HFFc6 (cell line): ENCODE measurements at places on chromosomes 2 and 18.
A peak's percentile ranks its signal among the peaks of the same experiment; 100 is the strongest.

DNA sequence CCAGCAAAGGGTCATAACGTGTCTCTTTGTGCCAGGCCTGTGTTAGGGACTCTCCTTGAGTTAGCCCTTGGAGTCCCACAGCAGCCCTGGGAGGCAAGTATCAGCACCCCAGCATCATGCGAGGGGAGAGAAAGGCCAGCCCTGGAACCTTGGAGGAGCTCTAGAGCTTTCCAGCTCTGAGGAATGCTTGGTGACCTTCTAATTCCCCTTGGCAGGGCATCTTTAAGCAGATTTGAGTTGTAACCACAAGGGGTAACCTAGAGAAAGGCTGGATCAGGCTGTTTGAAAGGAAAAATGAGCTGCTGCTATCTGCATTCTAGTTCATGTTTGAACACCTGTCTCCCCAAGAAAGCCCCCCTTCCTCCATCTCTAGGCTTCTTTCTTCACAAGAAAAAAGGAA, 23.8 kb upstream of the ODC1 start:
- no peak for DNase-seq

DNA sequence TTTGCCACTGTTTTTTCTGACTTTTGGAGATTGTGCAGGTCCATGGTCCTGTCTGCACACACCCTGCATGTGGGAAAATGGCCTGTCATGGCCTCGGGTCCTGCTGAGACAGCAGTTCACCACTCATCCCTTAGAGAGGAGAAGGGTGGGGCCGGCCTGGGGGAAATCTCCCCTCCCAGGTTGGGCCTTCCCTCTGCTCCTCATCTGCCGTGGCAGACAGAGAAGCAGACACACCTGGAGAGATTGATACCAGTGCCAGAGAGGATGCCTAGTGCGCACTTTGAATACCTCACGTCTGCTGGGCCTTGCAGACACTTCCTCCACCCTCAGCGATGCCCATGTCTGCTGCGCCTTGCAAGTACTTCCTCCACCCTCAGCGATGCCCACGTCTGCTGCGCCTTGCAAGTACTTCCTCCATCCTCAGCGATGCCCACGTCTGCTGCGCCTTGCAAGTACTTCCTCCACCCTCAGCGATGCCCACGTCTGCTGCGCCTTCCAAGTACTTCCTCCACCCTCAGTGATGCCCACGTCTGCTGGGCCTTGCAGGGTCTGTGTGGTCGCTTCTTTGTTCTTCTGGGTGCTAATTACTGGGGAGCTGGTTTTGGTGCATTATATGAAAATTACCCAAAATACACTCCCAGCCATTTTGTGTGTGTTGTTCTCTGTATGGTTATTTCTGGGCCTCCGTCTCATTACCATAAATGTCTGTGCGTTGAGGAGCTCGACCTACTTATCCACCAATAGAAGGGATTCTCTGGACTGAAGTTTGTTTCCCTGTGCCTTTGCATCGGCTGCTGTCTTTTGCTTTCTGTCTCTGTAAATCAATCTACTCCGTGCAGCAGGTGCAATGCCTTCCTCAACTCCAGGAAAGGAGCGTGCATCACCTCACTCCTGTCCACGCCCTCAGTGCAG, 186.9 kb upstream of the PXDN start:
- no peak for DNase-seq

DNA sequence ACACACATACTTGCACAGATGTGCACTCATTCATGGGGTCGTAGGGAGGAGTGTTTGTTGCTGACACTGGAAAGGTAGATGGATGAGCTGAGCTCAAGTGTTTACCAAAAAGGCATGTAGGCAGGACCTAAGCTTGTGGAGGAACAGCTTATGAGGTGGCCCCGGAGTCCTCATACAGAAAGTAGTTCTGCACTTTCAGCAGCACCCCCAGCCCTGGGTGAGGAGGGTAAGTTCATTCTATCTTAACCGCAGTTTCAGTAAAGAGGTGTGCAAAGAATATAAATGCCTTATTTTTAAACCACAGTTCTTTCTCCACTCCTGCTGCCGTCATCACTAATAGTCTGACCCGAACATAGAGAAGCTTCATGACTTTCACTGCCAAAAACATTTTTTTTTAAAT, 31.7 kb upstream of the RNF152 start:
- DNase-seq = no peak

DNA sequence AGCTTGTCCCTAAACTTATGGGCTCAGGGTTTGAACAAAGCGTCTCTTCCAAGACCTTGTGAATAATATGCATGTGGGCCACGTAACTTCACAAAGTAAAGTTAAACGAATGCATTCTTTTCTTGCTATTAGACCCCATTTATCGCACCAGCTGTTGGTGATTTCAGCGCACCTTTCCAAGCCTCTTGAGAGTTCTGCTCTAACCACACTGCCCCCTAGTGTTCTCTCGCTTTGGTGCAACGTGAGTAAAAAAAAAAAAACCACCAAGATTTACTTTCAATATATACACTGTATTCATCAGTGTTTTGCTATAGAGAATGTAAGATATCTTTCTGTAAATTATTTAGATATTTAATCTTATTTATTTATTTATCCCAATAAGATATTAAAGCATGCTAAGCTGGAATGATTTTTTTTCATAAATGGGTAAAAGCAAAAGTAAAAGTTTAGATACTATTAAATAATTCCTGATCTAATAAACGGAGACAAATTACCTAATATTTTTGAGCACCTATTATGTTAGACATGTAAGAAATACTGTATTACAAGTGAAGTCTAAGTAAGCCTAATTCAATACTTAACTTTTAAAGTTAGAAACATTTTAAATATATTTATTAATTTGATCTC, 459.5 kb downstream of the DLGAP1 start:
- peak; percentile 22 for DNase-seq

DNA sequence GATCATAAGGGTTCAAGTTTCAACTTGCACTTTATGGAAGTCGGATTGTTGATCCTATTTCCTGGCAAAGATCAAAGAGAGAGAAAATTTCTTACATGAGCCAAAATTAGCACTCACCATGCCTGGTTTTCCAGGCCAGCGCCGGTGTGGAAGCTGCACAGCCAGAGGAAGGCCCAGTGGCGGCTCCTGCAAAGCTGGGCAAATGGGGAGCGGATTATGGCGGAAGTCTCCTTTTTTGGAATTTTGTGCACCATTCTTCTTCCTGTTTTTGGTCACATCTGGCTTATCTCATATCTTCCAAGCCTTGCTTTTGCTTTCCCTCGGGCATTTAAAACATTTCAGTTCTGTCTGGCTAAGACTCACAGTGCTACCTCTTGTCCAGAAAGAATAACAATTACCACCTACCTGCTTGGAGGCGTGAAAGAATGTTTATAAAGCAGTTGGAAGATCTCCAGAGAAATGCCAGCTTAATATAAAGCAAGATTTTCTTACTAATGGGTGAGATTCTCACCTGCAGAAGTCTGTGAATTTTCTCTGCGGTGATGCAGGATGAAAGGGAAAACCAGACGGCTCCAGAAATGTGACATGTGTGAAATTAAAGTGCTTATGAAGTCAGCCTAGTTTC, 94.3 kb downstream of the ASAP2 start:
- DNase-seq = no peak

- no peak for DNase-seq
Measured at GRCh38 chr2:39476524-39476923, 39.4 kb upstream of the MAP4K3 start.

GRCh38 chr18:75262511-75262910, 51.9 kb downstream of the TSHZ1 start:
- no peak for DNase-seq

DNA sequence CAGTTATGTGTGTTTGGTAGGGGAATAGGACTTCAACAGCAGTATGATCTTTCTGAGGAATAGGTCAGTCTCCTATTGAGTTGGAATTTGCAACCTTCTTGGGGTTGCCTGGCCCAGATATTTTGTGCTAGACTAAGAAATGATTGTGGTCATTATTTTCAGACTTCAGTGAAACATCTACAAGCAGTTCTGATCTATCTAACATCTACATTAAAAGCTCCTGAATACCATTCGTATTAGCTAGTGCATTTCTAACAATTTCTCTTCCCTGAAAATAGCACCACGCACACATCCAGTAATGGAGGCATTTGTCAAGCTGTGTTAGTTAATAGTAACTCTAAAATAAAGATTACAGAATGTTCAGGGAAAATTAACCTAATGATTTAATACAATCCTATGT, 179.3 kb downstream of the FIGN start:
- DNase-seq = peak; percentile 16

GRCh38 chr2:179861027-179861415, 391 bp downstream of the ZNF385B start:
- no peak for DNase-seq

GRCh38 chr2:133710613-133711012, 142.3 kb upstream of the NCKAP5 start:
- peak; percentile 52 for DNase-seq

DNA sequence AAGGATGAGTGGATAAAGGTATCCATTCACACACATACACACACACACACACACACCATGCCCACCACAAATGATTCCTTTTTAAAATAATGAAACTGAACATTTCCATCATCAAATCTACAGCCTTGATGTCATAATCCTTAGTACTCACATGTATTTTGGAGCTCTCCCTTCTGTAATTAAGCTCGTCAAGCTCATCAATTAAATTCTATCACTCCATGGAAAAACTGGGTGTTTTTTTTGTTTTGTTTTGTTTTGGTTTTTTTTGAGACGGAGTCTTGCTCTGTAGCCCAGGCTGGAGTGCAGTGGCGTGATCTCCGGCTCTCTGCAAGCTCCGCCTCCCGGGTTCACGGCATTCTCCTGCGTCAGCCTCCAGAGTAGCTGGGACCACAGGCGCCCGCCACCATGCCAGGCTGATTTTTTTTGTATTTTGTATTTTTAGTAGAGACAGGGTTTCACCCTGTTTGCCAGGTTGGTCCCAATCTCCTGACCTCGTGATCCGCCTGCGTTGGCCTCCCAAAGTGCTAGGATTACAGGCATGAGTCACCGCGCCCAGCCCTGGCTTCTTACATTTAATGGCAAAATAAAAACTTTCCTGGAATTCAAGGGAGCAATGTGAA, 78.6 kb upstream of the RGPD4 start:
- no peak for DNase-seq

- DNase-seq = no peak
Measured at GRCh38 chr2:66755974-66756373, 321.0 kb downstream of the MEIS1 start.

GRCh38 chr2:62814123-62814522, 108.6 kb downstream of the EHBP1 start:
- peak; percentile 62 for DNase-seq

- DNase-seq = no peak
Measured at GRCh38 chr2:142796588-142796987, 80.9 kb upstream of the KYNU start.

- DNase-seq = no peak
Measured at GRCh38 chr2:201986463-201986735, 47.3 kb upstream of the FZD7 start.

- no peak for DNase-seq
Measured at GRCh38 chr18:51391731-51392130, 194.2 kb upstream of the MEX3C start.

DNA sequence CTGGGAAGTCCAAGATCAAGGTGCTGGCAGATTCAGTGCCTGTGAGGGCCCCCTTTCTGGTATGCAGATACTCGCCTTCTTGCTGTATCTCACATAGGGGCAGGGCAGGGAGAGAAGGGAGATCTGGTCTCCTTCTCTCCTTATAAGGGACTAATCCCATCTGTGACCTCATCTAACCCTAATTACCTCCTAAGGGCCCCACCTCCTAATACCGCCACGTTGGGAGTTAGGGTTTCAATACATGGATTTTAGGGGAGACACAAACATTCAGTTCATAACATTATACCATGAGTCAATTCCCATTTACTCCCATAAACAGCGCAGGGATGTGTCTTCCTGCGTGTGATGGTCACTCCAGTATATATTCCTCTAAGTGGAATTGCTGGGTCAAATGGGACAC, 73.8 kb upstream of the TXNDC2 start:
- DNase-seq = no peak

- no peak for DNase-seq
Measured at GRCh38 chr2:216679658-216680024, 15.7 kb downstream of the IGFBP5 start.

GRCh38 chr18:36485772-36486171, 188.3 kb downstream of the FHOD3 start:
- DNase-seq = no peak

- DNase-seq = no peak
Measured at GRCh38 chr2:3305952-3306351, 71.7 kb downstream of the EIPR1 start.

DNA sequence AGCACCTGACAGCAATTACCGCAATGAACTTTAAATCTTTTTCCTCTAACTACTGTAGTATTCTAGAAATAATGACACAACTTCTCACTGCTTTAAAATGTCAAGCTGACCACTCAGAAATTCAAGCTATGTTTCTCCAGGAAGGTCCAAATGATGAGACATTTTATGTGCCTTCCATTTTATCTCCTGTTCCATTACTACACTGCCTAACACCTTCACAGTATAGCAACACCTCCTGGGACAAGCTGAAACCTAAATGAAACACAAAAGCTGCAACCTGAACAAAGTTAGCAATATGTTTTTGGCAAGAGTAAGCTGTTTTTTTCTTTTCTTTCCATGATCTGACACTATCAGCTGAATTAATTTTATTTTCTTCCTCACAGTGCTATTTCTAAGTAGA, 81.9 kb downstream of the IKZF2 start:
- DNase-seq = peak; percentile 23

- no peak for DNase-seq
Measured at GRCh38 chr18:57219964-57220363, 73.1 kb downstream of the BOD1L2 start.

DNA sequence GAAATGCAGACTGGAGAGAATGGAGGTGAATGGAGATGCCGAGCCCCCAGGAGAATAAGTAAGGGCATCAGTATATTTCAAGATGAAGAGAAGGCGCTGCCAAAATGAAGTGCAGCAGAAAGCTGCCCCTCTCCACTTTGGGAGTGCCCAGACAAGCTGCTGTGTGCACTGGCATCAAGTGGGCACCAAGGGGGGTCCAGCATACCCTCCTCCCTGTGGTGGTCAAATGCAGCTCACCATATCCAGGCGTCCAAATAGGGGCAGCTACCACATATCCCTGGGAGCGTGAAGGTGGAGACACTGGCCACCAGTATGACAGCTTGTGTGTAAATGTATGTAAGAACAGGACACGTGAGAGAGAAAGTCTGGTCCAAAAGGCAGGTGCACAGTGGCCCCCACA, 236.6 kb downstream of the KLHL29 start:
- DNase-seq = no peak

DNA sequence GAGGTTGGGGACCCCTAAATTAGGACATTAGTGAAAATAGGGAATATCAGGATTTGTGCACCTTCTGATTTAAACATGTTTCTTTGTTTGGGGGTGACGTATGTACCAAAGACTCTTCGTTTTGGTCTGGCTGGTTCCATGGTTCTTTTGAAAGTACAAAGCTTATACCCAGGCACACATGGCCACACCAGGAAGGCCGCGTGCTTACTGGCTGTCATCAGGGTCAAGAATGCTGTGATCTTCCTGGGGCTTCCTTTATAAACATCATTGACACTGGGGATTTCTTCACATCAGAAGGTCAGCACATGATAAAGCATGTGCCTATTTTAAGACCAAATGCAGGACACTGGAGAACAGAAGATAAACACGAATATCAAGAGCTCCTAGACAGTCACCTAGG, 230.6 kb upstream of the ID2 start:
- DNase-seq = no peak

- DNase-seq = peak; percentile 13
Measured at GRCh38 chr2:45627911-45628310, 16.8 kb upstream of the SRBD1 start.
